SHP77 treated with DMSO at 0.1 percent for 48 hours (cell line): ENCODE measurements at places on chromosomes 12 and 14.

DNA sequence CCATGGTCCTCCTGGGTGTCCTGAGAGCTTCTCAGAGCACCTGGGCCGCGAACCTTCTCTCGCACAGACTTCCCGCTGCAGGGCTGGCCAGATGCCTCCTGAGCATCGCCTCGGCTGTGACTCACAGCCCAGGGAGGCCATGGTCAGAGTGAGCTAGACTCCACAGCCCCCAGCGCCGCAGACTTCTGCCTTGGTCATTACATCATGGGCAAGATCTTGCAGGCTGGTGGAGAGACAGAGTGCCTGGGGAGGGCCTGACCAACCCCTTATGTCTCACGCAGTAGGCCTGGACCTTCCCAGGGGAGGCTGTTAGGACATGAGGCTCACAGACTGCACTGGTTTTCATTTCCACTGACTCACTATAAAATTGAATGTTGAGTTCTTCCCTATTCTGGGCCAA is 41.8 kb downstream of the SMOC1 start:
- no peak for DNase-seq

- no peak for DNase-seq
Measured at GRCh38 chr14:45976001-45976400, 675.6 kb downstream of the RPL10L start.

GRCh38 chr12:124821252-124822200 is 42.1 kb downstream of the SCARB1 start:
- no peak for DNase-seq

DNA sequence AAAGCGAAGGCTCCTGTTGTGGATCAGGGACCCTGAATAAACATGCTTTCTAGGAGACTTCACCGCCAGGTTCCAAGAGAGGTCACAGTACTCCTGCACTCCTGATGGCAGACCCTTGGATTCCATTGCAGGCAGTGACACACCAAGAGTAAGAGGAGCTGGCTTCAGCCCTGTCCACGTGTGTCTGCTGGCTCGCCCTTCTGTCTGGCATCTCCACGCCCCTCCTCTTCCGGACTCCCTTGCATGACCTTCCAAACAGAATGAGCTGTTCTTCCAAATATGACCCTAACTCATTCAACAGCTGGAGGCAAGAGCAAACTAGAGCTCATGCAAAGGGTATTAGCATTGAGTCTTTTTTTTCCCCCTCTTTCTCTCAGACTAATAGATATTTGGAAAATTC is 233.0 kb upstream of the PLEKHG7 start:
- DNase-seq, result no peak

- DNase-seq, result no peak
Measured at GRCh38 chr12:105928436-105928835, 210.3 kb downstream of the NUAK1 start.

GRCh38 chr14:64110802-64111201 is 183.4 kb downstream of the ESR2 start:
- no peak for DNase-seq
